Activated CD8-positive, alpha-beta memory T cell treated with anti-CD3 and anti-CD28 coated beads for 48 hours (primary cell): ENCODE measurements at places on chromosomes 2 and 18.

- DNase-seq = no peak
Measured at GRCh38 chr18:47926101-47926850, 4.2 kb downstream of the SMAD2 start.

DNA sequence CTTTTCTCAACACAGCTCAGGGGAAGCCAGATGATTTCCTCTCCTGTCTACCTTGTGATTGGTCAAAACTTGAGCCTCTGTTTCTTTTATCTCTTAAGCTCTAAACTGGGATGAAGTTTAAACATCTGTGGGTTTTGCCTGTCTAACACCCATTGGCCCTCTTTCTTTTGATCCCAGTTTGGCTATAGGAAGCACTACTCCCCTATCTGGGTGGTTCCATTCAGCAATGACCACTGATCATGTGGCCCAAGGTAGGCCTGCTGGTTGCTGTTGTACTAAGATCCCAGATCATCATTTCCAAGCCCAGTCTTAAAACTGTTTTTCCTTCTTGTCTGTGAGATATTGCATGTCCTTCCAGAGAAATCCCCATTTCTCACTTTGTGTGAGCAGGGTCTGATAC is 51.6 kb upstream of the STPG4 start:
- no peak for DNase-seq

DNA sequence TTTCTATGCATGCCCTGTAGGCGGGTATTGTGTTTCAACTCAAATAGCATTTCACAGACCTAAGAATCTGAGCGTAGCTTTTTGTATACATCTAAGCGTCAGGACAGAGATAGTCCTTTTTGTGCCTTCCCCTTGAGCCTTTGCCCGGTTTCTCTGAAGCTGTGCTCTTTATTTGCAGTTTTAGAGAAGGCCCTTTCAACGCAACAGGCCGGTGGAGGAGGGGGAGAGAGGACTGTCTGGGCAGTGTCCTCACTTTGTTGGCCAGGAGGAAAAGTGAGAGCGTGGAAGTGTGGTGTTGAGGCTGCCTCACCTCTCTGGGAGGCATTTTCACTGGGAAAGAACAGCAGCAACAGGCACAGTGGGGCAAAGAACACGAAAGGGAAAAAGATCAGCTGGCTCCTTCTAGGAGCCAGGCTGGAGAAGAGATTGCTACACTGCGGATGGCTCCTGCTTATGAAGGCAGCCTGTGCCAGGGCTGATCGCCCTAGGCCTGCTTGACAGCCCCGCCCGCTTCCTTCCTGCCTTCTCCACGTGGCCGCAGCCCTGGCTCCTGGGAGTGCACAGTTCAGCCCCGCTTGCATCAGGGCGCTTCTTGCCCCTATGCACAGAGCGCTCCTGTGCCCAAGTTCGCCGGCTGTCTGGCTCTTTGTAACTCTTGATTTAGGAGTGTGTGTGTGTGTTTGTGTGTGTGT is 195.6 kb upstream of the POU3F3 start:
- no peak for DNase-seq

DNA sequence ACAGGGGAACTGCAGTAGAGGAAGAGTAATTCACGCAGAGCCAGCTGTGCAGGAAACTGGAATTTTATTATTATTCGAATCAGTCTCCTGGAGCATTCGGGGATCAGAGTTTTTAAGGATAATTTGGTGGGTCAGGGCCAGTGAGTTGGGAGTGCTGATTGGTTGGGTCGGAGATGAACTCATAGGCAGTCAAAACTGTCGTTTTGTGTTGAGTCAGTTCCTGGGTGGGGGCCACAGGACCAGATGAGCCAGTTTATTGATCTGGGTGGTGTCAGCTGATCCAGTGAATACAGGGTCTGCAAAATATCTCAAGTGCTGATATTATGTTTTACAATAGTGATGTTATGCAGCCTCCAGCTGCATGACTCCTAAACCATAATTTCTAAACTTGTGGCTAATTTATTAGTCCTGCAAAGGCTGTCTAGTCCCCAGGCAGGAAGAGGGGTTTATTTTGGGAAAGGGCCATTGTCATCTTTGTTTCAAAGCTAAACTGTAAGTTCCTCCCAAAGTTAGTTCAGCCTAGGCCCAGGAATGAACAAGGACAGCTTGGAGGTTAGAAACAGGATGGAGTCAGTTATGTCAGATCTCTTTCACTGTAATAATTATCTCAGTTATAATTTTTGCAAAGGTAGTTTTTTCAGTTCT is 67.0 kb downstream of the ASAP2 start:
- DNase-seq = no peak

DNA sequence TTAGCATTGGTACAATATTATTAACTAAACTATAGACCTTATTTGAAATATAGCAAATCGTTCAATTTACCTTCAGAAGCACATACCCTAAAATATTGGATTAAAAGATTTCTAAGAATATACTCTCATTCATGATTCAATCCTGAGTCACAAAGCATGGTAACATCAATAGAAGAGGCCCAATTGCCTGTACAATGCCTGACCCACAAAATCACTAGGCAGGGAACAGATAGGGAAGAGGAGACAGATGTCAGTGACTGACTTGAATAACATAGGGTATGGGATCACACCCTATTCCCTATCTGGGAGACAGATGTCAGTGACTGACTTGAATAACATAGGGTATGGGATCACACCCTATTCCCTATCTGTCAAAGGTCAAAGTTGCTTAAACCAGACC is 611.6 kb upstream of the VRK2 start:
- no peak for DNase-seq

- DNase-seq = no peak
Measured at GRCh38 chr2:8132879-8133278, 549.0 kb upstream of the ID2 start.

- no peak for DNase-seq
Measured at GRCh38 chr2:44330801-44331200, 30.5 kb downstream of the PREPL start.

- no peak for DNase-seq
Measured at GRCh38 chr2:193523662-193524061, 1328.9 kb upstream of the TMEFF2 start.

- DNase-seq = no peak
Measured at GRCh38 chr18:69954719-69955480, 7.2 kb upstream of the CD226 start.

GRCh38 chr2:99404039-99404796 is 67.0 kb downstream of the EIF5B start:
- DNase-seq = no peak

DNA sequence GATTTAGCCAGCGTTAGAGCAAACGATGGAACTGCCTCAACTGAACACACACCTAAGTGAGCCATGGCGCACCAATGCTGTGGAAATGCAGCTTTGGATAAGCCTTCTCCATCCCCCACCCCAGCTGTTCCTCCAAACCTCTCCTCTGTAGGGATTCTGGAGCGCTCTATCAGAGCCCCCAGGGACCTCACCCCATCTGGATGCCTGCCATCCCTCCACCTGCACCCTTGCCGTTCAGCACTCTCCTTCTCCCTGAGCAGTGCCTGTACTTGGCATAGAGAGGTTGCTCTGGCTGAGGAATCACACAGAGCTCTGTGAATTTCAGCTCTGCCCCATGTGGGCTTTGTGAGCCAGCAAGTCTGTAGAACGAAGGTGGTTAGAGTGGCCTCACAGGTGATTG is 42.8 kb upstream of the INHBB start:
- DNase-seq = no peak

- DNase-seq = no peak
Measured at GRCh38 chr2:149716687-149717086, 129.1 kb upstream of the MMADHC start.

GRCh38 chr2:76128622-76129021 is 417.9 kb upstream of the GCFC2 start:
- no peak for DNase-seq
